ENCODE measurements at places on chromosomes 4 and X. TPM values are rescaled to one million over a fixed set of nuclear protein-coding genes. Genes with fewer than 3 reads are reported as not detected.

PCDH7 gene
- total RNA-seq, result 16.2 TPM

RS1 gene
- not detected for total RNA-seq

RAB33A gene
- 0.65 TPM for total RNA-seq

TECRL gene
- not detected for total RNA-seq

GNRHR gene
- not detected for total RNA-seq

FGA gene
- not detected for total RNA-seq

GYG2 gene
- total RNA-seq, result 5.2 TPM

TLR2 gene
- total RNA-seq, result not detected

CSAG1 gene
- total RNA-seq, result not detected

POLR2B gene
- 81.2 TPM for total RNA-seq

SLC25A43 gene
- 14.9 TPM for total RNA-seq

DIPK2B gene
- 3.2 TPM for total RNA-seq

P2RY4 gene
- not detected for total RNA-seq

CT45A5 gene
- total RNA-seq, result not detected

ADH1B gene
- 31.3 TPM for total RNA-seq

CT47B1 gene
- not detected for total RNA-seq

PCDH19 gene
- total RNA-seq, result 0.16 TPM

CNKSR2 gene
- under 0.01 TPM for total RNA-seq

ODAPH gene
- not detected for total RNA-seq

GYPB gene
- total RNA-seq, result not detected

ARMCX4 gene
- total RNA-seq, result 2.1 TPM

CCDC160 gene
- total RNA-seq, result not detected

CT45A1 gene
- total RNA-seq, result not detected

UCP1 gene
- total RNA-seq, result not detected

GABRQ gene
- total RNA-seq, result not detected

All from cardiac atrium fibroblast (primary cell).